ENCODE measurements at places on chromosomes 5 and 9.
A peak's percentile ranks its signal among the peaks of the same experiment; 100 is the strongest.

- no peak for DNase-seq
Observed at GRCh38 chr5:138778234-138778633, 25.0 kb downstream of the CTNNA1 start.

DNA sequence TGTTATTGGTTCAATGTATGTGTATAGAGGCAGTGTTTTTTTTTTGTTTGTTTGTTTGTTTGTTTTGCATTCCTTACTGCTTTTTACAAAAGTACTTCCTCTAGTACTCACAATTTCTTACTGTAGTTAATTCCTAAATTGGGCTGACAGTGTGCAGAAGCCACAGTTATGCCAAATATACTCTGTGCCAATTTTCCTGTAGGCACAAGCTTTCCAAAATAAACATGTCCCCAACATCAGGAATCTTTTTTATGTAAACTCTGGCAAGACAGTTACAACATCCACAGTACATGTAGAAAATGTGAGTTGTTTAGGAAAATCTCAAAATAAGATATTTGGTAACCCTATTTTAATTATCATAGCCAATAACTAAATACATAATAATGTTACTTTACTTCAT is 161.6 kb upstream of the TSLP start:
- DNase-seq, result no peak

GRCh38 chr9:137611623-137612609 is 6.4 kb downstream of the ARRDC1 start:
- DNase-seq, result no peak

DNA sequence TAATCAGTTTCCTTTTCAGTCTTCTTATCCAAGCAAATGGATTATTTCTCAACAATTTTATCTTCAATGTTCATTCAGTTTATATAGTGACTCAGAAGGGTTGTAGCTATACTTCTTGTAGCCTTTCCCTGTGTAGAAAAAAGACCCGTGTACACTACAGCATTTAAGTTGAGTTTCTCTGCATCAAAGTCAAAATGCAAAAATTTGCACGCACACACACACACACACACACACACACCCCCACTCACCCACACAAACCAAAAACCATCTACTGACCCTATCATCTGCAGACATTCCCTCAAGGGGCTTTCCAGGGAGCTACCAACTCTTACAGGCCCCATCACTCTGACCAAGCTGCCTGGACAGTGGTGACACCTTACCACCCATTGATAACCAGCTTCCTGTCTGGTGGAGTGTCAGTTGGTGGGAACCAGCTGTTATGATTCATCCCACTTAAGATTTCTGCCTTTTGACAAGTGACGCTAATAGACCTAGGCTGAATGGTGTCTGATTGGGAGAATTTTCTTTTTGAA is 12.2 kb upstream of the ELL2 start:
- no peak for DNase-seq

DNA sequence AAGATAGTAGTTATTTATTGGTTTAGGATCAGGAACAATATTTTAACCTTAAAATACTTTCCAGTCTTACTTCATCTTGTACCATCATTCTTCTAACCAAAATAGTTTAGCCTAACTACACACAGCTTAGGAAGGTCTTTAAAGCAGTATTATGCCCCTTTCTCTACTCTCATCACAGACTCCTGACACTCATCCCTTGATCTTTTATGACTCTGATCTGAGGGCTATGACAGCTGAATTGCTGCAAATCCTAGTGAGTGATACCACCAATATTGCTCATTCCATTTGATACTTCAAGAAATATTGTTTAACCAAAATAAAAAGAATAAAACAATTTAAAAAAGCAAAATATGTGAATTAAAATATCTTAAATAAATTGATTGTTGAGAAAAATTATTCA is 746.6 kb upstream of the ACO1 start:
- no peak for DNase-seq

DNA sequence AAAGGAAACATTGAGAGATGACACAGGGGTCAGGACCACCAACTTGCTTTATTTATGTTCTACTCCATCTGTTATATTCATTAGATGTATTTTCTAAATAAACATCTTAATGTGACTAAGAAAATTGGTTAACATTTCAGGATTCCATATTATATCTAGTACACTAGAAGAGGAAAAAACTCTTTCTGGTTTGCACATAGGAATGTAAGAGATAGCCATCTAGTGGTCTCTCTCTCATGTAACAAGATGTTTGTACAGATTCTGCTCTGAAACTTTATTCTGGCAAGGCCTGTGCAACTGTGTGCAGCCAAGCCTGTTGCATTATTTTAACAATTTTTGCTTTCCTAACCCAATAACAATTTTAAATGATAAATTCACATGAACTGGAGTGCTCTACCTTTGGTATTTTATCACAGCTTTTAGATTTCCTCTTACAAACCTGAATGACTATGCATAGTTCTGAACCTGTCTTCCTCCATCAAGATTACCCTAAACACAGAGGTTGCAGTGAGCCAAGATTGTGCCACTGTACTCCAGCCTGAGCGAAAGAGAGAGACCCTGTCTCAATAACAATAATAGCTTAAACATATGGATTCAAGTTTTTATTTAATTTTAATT is 148.2 kb downstream of the GIN1 start:
- DNase-seq, result peak; percentile 50

DNA sequence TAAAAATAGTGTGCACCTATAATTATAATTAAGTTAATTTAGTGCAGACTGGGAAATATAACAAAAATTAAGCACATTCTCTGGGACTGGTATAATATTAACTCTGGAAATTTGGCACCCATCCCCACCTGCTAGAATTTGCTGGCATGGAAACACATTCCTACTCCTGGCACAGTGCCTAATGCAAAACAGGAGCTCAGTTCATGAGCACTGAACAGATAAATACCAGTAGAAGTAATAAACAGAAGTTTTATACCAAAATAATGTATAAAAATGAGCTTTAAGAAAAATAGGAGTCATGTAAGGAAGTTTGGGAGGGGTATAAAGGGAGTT is 23.7 kb upstream of the NPR3 start:
- DNase-seq, result no peak

- no peak for DNase-seq
Observed at GRCh38 chr5:168851902-168852321, 272.7 kb upstream of the PANK3 start.

DNA sequence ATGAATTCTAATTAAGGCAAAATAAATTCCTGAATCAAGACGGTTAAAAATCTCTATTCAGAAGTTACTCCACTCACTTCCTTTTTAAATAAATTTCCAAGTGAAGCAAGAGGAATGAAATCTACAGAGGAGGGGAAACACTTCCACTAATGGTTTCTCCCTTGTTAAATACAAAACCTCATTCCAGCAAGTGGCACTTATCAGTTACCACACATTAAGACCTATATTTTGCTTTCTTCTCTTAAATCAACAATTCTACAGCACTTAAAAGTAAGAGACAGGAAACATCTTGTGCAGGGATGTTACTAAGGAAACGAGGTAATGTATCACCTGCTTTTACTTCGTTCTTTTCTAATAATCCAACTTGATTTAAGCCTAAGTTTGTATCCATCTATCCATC is 172.6 kb downstream of the RAPGEF6 start:
- no peak for DNase-seq

- DNase-seq, result no peak
Observed at GRCh38 chr9:87554171-87554910, 56.7 kb downstream of the DAPK1 start.

- peak; percentile 23 for DNase-seq
Observed at GRCh38 chr5:172956936-172957335, 2.3 kb upstream of the RPL26L1 start.

DNA sequence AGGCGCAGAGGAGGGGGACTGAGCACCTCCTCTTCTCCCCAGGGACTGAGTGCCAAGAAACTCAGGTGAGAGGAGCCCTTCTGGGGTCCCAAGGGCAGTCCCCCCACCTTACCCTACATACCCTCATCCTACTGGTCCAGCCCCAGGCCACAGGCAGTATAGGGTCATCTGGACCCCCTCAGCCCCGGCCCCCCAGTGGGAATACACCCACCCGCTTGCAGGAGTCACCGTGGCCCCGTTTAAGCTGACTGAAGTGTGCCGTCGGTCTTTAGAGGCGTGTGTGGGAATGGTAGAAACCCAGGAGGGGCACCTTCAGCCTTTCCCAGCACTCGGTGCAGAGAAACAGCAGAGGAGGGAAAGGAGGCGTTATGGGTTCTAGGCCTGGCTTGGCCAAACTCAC is 30.8 kb downstream of the COL15A1 start:
- no peak for DNase-seq

DNA sequence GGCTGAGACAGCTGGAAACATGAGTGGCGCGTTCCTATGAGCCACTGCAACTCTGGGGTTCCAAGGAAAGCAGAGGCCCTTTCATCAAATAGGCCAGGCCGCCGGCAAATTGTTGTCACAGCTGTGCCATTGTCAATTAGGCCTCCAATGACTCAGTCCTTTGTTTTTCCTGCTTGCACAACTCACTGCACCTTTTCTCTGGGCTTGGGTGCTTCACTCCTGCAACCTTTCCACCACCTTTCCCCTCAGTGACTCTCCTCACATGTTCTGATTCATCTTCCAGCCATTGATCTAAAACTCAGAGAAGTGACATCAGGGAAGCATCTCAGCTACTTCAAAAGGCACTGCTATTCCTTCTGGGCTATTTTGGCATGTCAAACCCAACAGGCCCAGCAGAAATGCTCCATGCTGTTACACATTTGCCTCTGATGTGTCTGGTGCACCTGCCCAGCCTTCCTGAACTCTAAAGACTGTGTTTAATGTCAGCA is 653.7 kb downstream of the NR2F1-AS1 start:
- DNase-seq, result peak; percentile 21

DNA sequence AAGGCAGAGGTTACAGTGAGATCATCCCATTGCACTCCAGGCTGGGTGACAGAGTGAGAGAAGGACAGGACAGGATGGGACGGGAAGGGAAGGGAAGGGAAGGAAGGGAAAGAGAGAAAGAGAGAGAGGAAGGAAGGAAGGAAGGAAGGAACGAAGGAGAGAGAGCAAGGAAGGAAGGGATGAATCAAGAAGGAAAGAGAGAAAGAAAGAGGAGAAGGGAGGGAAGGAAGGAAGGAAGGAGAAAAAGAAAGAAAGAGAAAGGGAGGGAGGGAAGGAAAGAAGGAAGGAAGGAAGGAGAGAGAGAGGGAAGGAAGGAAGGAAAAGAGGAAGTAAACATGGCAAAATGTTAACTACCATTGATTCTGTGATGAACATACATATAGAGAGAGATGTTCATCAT is 28.8 kb downstream of the SGTB start:
- no peak for DNase-seq

DNA sequence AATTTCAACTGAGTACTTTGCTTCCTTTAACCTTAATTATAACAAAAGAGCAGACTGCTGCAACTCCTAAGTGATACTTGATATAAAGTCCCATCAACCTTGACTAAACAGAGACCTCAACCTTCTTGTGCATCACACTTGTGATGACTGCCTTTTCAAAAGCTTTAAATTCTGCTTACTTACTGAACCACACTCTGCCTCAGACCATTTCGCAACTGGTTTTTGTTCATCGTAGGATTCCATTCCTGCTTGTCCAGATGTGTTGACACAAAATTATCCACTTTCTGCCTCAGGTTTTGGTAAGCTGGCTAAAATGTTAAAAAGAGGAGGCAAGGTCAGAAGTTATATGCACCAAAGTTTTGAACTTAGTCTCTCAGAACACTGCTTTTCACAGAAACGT is 3.5 kb downstream of the BOD1 start:
- DNase-seq, result no peak

DNA sequence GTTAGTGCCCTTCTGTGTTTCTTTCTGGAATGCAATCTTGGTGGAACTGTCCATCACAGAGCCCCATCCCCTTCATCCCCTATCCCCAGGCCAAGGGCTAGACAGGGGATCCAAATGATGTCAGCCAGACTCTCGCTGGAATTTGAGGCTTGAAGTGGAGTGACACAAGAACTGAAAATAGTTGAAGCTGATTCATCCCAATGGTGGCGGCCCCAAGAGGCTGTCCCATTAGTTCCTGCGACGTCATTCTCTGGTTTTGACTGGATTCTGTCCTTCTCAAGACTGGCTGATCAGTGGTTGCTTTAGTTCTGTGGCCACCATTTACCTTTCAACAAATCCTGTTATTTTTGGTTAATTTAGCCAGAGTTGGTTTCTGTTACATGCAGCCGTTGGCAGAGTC is 59.9 kb downstream of the SUB1 start:
- no peak for DNase-seq

DNA sequence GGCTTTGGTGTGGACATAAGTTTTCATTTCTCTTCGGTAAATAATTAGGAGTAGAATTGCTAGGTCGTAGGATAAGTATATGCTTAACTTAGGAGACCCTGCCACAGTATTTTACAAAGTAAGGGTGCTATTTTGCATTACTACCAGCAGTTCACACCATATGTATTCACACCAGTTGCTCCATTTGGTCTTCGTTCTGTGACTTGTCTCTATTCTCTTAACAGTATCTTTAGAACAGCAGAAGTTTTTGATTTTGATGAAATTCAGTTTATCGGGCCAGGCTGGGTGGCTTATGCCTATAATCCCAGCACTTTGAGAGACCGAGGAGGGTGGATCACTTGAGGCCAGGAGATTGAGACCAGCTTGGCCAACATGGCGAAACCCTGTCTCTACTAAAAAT is 17.1 kb upstream of the ABL1 start:
- DNase-seq, result no peak

- no peak for DNase-seq
Observed at GRCh38 chr5:2432076-2432920, 319.2 kb downstream of the IRX2 start.

DNA sequence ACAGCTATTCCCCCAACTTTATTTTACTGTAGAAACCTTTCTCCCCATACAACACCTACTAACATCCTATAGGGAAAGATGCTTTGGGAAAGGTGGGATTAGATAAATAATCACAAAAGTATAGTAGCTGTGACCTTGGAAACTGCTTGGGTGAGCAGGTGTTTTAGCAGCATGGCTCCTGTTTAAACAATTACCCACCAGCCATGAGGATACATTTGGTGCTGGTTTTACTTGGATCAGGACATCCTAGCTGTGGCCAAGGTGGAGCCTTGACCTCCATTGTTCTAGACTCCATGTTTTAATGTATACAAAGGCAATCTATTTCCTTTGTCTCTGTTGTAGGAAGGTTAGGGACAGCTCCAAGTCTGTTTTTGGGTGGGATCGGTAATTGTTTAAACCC is 56.8 kb upstream of the ALDH1B1 start:
- no peak for DNase-seq
